ENCODE measurements at places on chromosomes 11 and 22.

DNA sequence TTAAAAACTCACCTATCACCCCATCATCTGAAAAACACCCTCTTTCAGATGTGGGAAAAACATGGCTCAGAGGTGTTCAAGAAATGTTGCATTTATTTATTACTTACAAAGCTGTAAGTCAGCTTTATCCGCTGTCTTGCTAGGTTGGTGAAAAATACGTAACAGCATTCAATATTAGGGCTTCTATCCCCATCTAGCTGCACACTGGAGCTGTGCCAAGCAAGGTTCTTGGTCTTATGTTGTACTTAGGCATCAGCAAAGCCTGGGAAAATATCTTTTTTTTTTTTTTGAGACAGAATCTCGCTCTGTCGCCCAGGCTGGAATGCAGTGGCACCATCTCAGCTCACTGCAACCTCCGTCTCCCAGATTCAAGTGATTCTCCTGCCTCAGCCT, 7.5 kb downstream of the SERPING1 start:
- DNase-seq, result no peak

- DNase-seq, result no peak
These were observed 23.7 kb upstream of the CTR9 start for GRCh38 chr11:10727146-10727851.

DNA sequence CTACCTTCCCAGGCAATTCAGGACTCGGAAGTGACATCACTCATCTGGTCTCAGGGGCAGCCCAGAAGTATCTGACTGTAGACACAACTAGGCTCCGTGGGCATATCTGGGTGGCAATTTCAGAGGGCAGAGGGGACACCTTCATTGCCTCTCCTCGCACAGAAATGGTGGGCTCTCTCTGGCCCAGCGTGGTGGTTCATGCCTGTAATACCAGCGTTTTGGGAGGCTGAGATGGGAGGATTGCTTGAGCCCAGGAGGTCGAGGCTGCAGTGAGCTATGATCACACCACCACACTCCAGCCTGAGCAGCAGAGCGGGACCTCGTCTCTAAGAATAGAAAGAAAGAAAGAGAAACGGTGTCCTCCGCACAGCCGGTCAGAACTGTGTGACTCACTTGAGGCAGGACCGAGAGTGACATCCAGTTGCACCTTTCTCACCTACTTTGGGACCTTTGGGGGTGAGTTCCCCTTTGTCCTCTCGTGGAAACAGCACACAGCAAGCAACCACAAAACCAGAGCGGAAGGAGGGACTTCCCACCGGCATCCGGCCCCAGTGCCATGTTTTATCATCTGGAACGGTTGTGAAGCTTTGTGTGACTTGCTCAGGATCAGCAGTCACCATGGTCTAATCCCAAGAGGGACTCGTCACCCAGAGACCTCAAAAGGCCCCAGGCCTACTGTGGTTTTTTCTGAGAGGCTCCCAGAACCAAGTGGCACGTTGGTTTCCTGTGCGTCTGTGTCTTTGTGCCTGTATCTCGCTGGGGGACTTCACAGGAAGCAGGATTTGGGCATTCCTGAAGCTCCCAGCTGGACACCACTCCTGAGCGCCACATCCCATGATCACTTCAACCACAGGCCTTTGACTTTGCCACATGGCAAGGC, 38.4 kb upstream of the EMID1 start:
- DNase-seq, result no peak

GRCh38 chr22:17368554-17369438, 464 bp upstream of the CECR2 start:
- peak; percentile 35 for DNase-seq

DNA sequence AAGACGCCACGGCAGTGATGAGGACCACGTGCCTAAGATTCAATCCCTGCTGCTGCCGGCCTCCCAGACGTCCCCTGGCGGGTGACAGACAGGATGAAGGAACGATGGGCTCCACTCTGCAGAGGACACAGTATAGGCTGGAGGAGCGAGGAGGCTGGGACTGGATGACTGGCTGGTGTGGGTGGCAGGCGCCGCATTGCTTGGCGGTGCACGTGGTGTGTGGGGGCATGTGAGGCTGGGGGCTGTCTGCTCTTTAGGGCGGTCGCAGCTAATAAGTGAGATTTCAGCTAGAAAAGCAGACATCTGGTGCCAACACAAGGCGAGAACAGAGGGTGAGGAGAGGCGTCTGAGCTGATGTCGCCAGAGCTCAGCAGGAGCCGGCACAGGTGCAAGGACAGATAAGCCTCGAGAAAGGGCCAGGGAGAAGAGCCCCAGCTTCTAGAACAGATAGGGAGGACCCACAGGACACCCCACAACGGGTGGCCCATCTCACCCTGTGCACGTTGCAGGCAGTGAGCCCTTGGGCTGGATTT, 33.2 kb downstream of the TSPAN4 start:
- DNase-seq, result peak; percentile 84

GRCh38 chr11:58004664-58005063, 19.0 kb upstream of the OR9Q1 start:
- DNase-seq, result no peak

DNA sequence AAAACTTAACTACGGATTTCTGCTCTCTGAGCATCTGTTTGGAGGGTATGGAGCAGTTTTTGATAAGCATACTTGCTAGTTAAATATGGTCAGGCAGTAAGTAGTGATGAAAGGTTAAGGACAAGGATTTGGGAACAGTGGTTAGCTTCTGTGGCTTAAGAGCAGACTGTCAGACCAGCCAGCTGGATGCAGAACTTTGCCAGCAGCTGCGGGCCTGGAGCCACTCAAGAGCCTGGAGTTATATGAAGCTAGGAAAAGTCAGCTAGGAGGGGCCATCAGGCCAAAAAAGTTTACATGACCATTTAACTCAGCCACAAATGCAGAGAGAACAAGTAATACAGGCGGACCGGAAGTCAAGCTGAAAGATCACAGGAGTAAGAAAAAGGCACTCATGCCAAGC, 1817.7 kb downstream of the LRRC4C start:
- no peak for DNase-seq

GRCh38 chr22:27842201-27842600, 40.6 kb upstream of the MN1 start:
- DNase-seq, result no peak

- DNase-seq, result no peak
These were observed 98.9 kb downstream of the INSC start for GRCh38 chr11:15213471-15214231.

DNA sequence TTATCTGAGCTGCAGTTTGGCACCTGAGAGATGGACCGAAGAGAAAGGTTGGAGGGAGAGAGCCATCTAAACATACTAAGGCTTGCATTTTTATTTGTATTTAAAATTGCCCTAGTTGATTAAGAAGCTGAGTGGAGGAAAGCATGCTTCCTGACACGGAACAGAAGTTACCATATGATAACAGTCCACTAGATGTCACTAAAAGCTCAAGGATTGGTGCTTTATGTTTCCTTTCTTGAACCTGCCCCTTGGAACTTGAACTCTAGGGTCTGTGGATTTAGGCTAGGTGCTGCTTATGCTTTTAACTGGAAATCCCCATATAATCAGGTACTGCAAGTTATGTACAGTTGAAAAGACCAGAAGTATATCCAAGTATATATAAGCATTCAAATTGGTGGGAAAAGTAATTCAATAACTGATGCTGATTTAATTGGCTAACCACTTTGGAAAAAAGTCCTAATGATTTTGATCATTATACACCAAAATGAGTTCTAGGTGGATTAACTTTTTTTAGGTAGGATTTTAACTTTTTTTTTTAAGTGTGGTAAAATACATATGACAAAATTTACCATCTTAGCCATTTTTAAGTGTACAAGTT, 9.5 kb downstream of the RBMXL2 start:
- DNase-seq, result peak; percentile 19

GRCh38 chr11:24502425-24502824, 5.6 kb downstream of the LUZP2 start:
- DNase-seq, result no peak

Data from NCI-H1694 treated with DMSO at 0.1 percent for 48 hours (cell line).